KBM-7 (cell line): ENCODE measurements at places on chromosomes 12 and 14.

DNA sequence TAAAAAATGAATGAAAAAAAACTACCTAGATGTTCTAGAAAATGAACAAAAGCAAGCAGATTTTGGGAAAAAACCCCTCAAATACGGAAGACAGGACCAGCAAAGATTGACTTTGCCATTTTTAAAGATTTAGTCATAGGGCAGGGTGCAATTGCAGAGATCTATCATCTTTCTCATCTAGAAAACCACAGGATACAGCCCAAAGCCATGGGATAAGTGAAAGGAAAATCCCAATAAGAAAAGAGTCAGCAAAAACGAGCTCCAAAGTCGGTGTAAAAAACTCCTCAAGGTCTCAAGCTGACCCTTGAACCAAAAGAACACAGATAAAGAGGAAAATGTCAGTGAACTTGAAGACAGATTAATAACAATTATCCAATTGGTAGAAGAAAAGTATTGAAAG, 28.0 kb downstream of the CEP290 start:
- DNase-seq = no peak

DNA sequence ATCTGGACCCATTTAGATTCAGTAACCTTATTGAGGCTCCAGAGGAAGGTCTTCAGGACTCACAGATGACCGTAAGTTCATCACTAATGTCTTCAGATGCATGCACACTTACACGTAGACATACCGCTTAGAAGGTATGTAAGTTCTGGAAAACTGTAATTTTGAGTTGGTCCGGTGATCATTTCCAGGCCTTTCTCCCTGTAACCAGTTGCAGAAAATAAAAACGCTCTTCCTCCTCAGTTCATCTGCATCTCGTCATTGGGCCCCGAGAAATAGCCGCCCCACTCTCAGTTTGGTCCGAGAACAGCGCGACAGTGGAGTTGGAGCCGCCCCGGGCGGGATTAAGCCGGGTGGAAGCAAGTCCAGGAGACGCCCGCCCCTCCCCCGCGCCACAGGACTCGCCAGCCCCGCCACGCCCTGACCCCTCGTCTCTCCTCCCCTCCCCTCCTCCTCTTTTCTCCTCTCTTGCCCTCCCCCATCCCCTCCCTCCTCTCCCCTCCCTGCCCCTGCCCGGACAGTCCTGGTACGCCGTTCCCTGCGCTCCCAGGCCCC, 83.7 kb downstream of the TNFAIP2 start:
- DNase-seq = no peak

GRCh38 chr12:121568971-121569751, 11.7 kb downstream of the KDM2B start:
- DNase-seq = no peak

- no peak for DNase-seq
Measured at GRCh38 chr14:23578560-23579310, at the start of gene JPH4. JPH4 (minus strand) TSS chr14:23578790; CDS start chr14:23577453, 1,337 bp downstream.

DNA sequence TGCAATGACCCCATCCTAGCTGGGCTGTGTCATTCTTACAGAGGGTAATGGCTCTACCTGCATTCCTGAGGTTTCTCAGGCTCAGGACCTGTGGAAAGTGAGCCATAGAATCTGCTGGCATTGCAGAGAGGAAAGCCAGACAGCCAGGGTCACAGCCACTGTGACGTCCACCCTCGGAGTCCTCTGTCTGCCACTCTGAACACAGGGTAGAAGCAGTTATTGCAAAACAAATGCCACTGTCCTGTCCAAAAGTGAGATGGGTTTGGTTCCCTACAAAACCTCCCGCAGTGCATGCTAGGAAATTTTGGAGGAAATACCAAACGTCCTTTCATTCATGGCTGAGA, 37.8 kb downstream of the TNFAIP2 start:
- no peak for DNase-seq

DNA sequence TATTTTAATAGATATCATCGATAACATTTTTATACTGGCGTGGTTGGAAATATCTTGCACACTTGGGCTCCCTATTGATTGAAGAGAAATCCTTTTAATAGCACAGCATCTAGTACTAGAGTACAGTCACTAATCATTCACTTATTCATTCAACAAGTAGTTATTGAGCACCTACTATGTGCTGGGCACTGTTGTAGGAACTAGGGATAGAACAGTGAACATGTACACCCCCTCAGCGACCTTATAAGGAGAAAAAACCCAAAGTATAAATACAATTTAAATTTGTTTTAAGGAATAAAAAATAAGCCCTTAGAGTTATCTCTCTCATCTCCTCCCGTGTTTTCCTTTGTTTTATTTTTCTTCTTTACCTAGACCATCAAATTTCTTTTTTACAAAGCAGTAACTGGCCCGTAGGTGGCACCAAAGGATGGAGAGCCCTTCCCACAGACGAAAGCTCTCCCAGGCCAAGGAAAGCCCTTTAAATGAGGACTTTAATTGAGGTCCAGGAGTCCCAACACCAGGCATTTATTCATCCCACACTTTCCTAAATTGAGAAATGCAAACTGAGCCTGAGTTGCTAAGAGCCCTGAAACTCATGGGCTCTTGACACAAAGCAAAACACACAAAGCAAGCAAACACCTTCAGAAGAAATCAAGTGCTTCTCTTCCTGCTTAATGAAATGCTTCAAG, 29.0 kb downstream of the PEBP1 start:
- peak; percentile 45 for DNase-seq

DNA sequence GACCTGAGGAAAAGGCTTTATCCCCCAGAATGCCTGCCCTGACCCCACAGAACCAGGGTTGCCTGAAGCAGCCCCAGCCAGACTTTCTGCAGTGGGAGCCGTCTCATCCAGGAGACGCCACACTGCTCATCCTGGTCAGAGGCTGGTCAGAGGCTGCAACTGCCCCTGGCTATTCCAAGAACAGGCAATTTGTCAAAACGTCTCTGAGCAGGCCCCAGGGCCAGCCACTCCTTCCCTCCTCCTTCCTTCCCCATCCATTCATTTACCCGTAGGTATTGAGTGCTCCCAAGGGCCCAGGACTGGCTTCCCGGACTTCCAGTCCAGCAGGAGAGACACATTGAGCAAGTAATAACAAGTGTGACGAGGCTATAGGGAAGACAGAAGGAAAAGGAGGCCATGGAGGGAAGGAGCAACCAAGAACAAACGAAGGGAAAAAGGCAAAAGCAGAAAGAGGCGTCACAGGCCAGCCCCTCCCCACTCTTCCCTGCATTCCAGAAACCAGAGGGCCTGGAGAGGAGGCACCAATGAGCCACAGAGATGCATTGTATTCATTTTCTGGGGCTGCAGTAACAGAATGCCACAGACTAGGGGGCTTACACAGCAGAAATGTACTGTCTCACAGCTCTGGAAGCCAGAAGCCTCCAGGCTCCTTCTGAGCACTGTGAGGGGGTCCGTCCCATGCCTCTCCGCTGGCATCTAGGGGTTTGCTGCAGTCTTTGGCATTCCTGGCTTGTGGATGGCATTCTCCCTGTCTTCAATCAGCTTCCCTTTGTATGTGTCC, 21.0 kb upstream of the CD9 start:
- no peak for DNase-seq

DNA sequence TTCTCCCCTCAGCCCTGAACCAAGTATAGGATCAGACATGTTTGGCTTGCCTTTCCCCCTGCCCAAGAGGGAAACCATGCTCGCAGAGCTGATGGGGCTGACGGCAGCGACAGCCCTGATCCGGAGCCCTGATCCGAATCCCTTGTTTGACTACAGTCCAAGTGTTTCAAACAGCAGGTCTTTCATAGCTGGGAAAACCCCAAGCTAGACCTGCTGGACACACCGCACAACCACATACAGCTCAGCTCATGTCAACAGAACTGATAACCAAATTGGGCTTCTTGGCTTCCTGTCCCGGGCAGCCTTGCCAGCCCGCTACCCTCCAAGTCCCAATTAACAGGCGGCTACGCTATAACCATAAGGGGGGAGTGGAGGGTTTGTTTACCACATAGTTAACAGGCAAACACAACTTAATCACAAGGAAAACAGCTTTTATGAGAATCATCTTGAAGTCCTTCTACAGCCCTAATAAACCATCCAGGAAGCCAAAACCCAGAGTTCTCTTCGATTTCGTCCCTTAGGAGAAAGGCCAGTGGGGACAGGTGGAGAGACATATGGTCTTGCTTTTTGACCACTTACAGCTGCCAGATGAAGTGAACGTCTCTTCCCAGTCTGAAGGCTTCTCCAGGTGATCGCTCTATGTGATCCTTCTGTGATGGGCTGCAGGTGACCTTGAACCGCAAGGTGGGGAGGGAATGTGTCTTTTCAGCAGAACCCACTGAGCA, 64.5 kb upstream of the MANSC4 start:
- DNase-seq = no peak

DNA sequence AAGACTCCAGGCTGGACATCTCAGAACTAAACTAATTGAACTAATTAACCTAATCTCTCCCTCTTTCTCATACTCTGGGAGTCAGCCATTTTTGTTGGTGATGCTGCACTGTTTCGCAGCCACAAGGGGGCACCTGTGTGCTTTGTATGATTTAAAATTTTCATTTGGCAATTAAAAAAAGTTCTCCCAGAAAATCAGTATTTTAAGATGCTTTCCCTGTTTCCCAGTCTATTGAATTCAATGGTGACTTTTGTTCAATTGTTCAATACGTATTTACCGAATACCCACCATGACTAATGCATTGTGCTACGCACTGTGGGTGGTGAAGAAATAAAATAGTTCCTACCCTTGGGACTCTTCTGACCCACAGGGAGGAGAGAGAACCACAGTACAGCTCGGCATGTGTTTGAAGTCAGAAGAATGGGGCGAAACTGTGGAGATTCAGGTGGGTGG, 63.7 kb downstream of the ZNF664 start:
- peak; percentile 62 for DNase-seq

- no peak for DNase-seq
Measured at GRCh38 chr12:47999816-48000215, 4.5 kb downstream of the COL2A1 start.

- DNase-seq = peak; percentile 91
Measured at GRCh38 chr12:53054112-53054878, 4.4 kb downstream of the TNS2 start.

DNA sequence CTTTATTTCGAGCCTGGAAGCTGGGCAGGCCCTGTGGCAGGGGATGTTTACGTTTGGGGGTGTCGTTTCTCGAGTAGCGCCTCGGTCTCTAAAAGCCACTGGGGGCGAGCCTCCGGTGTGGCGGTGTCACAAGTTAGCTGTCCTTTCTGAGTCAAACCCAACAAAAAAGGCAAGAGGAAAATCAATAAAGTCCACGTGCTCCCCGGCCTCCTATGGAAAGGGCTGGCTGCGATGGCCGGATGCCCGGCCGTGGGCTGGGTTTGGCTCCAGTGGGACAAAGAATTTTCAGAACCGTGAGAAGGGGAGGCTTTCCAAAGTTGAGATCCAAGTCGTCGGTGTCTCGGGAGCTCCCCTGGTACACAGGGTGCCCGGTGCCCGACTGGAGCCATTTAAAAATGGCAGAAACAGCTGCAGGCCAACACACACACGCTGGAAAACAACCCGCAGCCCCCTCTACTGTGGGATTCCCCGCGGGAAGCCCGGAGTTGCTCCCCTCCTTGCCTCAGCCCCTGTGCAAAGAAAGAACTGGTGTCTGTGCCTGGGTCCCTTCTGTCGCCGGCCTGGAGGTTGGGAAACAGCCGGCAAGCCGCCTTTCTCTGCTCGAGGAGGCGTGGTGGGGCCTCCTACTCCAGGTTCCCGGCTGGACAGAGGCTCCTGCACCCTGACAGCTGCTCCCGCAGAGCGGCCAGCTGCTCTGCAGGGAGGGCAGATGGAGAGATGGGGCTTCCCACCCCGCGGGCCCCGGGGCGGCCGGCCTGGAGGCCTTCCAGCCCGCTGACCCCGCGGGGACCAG, 1.9 kb downstream of the BCL7A start:
- DNase-seq = peak; percentile 52

- DNase-seq = no peak
Measured at GRCh38 chr12:6391013-6391412, 7.1 kb downstream of the LTBR start.
